BE2C (cell line): ENCODE measurements at places on chromosomes 6 and 20.

DNA sequence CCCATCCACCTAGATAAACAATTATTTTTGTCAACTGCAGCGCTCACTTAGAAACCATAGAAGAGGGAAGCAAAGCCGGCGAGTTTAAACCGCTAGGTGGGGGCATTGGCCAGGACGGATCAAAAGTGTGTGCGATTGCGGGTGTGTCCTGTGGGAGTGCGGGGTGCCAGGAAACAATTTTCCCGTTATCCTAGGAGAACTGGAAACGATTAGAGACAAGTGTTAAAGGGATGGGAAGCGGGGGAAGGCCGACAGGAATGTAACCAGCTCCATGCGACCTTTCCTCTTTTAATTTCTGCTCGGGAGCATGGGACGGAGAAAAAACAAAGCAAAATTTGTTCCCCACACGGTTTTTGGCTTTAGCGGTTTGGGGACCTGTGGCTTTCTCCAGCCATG, 2.8 kb upstream of the HTR1B start:
- peak; percentile 59 for DNase-seq

DNA sequence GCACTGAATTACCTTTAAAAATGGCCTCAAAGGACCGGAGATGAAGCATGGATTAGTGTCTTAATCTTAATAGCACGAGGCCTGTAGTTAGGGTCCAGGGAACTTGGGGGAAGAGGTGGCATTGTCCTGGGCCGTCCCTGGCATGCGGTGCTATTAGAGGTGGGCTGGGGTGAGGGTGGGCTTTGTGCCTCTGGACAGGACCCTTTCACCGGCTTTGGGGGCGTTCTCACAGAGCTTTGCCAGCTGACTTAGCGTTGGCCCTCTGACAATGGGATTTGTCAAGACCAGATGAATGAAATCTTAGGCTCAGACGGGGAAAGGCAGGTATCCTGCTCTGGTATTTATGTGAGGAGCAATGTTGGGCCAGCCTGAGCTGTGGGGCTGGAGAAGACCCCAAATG, 59.6 kb downstream of the ERMARD start:
- DNase-seq, result no peak

GRCh38 chr6:2204272-2204671, 41.1 kb downstream of the GMDS start:
- DNase-seq, result no peak

DNA sequence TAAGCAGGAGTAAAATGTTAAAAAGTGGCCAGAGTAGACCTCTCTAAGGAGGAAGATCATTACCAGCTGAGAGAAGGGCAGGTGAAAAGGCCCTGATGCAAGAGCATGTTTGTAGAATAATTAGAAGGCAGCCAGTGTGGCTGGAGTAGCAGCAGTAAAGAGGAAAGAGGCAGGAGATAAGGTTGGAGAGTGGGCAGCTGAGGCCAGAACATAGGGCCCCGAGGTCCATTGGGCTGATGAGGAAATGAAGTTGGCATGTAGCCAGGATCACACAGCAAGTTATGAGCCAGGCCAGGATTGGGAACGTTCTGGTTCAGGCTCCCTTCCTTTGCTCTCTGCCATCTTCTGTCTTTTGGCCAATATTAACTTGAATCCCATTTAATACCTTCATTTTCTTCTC, 51.6 kb downstream of the RALY start:
- DNase-seq, result peak; percentile 63

GRCh38 chr20:35235881-35236280, 9.4 kb downstream of the MMP24 start:
- no peak for DNase-seq

- no peak for DNase-seq
These were observed 22.1 kb downstream of the ZKSCAN3 start for GRCh38 chr6:28371706-28372451.

DNA sequence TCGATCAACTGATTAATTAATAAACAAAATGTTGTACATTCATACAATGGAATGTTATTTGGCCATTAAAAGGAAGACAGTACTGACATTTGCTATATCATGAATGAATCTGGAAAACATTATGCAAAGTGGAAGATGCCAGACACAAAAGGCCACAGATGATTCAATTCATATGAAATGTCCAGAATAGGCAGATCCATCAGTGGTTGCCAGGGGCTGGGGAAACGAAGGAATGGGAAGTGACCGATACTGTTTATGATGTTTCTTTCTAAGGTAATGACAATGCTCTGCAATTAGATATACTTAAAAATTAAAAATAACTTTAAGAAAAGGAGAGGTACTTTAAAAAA, 37.2 kb downstream of the ELOVL5 start:
- no peak for DNase-seq

GRCh38 chr6:5466281-5467136, 205.2 kb downstream of the FARS2 start:
- DNase-seq, result no peak

DNA sequence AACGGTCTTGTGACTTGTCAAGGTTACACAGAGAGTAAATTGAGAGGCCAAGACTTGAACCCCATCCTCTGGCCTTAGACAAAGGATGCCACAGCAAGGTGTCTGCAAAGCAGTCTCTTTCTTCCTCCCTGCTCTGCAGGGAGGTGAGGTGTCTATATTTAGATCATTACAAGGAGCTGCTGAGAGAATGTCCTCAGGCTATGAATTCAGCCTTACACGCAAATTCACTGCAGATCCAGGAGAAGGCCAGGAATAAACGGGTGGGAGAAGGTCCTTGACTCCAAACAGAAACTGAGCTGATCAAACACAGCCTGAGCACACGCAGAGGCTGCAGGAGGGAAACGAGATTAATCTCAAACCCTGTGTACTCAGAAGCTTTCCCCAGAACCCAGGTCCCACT, 48.6 kb upstream of the PTPRT start:
- DNase-seq, result no peak

DNA sequence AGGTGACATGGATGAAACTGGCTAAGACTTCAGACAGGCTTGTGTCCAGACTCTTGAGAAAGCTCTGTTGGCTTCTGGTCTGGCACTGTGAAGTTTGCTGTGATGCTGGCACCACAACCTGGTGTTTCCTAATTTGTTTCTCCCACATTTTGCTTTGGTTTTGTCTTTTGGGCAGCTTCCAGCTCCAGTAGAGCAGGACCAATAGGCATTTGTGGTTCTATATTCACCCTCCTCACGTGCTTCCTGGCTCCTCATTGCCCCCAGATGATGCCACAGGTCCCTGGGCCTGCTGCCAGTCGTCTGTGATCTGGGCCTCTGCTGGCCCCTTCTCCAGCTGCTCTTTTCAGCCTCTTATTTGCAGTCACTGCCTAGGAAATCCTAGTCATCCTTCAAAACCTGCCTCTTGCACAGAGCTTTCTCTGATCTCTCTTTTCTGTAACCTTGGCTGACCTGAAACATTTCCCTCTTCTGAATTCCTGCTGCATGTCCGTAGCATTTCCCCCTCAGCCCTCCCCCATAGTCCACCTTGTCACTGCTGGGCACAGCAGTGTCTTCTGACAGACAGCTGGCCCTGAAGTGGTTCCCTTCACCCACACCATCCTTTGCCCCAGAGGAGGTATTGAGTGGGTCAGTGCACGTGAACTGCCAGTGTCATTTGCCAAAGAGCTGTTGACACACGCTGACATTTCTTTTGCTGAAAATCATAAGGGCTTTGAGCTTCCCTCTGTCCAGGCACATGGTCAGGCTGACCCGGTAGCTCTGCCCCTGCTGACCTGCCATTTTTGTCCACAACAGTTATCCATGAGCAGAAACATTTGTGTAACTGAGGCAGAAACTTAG, 63.0 kb downstream of the PTPN1 start:
- peak; percentile 65 for DNase-seq

- no peak for DNase-seq
These were observed 1.5 kb downstream of the BTN3A2 start for GRCh38 chr6:26366504-26366903.
